ENCODE measurements at places on chromosomes 6 and 20.

DNA sequence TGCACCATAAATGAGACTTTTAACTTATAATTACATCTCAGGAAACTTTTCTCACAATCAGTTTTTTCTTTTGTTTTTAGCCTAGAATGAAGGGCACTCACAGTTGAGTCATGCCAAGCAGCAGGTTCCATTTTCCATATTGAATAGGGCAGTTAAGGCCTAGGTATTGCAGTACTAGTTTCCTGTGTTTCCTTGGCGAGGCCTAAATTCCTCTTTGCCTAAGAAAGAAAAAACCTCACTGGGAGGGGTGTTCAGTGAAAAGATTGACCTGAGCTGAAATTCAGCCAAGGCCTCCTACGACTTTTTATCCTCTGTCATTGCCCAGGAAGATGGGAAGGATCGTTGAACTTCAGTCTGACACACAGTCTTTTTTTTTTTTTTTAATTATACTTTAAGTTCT, 85.5 kb downstream of the IMPG1 start:
- DNase-seq, result no peak

DNA sequence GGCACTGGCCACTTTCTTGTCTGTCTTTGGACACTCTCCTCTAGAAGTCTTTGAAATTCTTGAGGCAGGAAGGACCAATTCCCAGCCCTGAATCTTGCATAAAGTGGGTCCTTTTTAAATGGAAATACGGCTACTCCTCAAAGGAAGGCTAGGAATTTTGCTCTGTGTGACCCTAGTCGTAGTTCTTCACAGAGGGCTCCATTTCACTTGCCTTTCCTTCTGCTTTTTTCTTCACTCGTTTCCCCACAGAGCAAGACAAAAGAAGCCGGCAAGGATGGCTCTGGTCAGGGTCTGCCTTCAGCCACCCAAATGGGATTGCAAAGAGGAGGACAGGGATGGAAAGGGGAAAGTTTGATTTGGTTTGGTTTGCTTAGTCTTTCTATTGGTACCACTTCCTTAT, 25.8 kb downstream of the HLA-E start:
- no peak for DNase-seq

GRCh38 chr6:37826188-37826587, 6.7 kb downstream of the ZFAND3 start:
- no peak for DNase-seq

DNA sequence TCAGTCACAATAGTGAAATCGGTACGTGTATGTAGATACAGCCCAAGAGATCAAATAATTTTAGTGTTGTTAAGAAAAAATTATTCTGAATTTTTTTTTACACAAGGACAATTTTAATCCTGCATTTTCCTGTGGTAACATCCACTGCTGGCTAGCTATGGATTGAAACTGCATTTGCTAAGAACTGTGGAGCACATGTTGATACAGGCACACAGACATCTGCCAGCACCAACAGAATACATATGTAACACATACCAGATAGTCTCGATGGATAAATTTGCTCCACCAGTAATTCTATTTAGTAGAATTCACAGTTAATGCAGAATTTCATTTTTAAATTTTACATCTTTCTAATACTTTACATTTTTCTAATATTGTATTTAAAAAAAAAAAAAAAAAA, 2.2 kb downstream of the ASIP start:
- no peak for DNase-seq

- no peak for DNase-seq
Measured at GRCh38 chr20:23879811-23880374, 345 bp upstream of the CST5 start.

- DNase-seq, result no peak
Measured at GRCh38 chr6:108968325-108969316, 120.4 kb downstream of the ARMC2 start.

GRCh38 chr6:136550045-136550329, 235 bp downstream of the MAP7 start:
- DNase-seq, result no peak

DNA sequence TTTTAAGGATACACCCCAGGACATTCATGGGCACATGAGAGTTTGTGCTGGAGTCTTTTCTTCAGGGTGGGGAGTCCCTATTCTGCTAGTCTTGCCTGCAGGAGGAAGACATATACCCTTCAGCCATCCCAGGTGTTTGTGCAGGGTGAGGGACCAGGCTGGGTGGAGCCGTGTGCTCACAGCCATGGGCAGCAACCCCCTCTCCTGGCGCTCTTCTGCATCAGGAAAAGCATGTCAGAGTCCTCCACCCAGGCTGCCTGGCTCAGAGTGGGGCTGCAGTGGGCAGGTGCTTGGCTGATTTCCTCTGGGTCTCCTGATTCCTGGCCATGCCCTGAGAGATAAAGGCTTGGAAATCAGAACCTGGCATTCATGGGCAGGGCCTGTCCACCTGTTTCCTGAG, 22.7 kb upstream of the MLN start:
- DNase-seq, result no peak

- no peak for DNase-seq
Measured at GRCh38 chr6:16729183-16729691, 32.0 kb downstream of the ATXN1 start.

DNA sequence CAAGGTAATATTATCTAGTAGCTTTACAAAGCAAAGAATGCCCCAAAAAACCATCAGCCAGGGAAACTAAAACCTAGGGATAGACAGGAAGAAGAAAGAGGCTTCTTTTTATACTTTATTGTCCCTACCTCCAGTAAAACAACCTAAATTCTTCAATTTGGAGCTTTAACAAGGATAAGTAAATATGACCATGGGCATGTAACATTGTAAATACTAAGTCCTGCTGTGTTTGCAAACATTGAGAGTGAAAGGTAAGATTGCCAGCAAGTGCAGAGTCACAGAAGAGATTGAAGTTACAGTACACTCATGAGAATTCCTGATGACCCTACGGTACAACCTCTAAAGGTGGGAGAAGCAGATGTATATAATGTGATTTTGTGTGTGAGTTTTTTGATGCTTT, 117.2 kb downstream of the FOXO3 start:
- DNase-seq, result no peak

GRCh38 chr6:33057222-33058150, 16.0 kb downstream of the HLA-DPA1 start:
- no peak for DNase-seq

DNA sequence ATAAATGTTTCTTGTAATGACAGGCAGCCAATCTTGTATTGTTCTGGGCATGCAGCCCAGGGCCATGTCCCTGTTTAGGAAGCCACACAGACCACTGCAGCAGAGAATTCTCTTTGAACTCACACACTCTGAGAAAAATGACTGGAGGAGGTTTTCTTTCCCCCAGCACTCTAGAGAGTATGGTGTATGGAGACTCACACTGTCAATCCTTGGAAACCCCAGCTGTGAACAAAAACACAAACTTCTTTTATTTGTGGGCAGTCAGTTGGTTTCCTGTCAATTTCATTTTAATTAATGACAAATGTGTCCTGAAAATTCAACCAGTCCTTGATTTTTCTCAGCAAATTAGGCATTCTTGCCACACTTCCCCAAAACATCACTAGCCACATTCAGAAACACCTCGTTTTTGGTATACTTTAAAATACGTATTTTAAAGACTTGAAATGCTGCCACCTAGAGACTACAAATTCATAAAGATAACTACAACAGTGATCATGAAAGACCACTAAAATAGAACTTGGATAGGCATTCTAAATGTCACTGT, 52.9 kb upstream of the UFL1 start:
- no peak for DNase-seq

Measured in activated CD4-positive, alpha-beta T cell treated with anti-CD3 and anti-CD28 coated beads for 24 hours (primary cell).